ENCODE measurements at places on chromosomes 4 and X.

DNA sequence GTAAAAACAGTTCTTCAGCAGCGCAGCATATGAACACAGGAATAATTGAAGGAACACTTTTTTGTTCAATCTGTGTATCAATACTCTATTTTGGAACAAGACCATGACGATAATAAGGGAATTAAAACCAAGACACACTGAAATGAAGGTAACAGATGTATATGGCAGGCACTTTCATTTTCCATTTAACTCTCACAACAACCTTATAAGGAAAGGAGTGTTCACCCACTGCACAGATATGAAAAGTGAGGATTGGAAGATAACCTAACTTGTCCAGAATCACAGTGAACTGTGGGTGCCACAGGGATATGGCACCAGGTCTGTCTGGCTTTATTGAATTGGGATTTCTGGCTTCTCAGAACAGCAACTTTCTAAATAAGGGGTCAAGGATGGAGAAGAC, 153.3 kb downstream of the MID1IP1 start:
- no peak for DNase-seq

DNA sequence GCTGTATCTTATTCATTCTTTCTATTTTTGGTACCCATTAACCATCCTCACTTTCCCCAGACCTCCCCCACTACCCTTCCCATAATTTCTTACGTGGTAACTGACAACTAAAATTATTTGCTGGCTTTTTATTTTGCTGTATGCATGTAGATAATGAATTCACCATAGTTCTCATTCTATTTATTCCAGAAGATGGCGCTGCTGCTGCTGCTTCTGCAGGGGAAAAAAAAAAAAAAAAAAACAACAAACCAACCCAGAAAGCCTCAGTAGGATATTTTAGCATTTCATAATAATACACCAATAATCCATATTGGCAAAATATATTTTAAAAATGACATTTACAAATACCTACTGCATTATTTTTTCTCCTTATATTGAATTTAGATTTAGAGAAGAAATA, 416.6 kb upstream of the MAGEB18 start:
- no peak for DNase-seq

- DNase-seq = no peak
Measured at GRCh38 chrX:50211510-50211909, 6.9 kb downstream of the CCNB3 start.

DNA sequence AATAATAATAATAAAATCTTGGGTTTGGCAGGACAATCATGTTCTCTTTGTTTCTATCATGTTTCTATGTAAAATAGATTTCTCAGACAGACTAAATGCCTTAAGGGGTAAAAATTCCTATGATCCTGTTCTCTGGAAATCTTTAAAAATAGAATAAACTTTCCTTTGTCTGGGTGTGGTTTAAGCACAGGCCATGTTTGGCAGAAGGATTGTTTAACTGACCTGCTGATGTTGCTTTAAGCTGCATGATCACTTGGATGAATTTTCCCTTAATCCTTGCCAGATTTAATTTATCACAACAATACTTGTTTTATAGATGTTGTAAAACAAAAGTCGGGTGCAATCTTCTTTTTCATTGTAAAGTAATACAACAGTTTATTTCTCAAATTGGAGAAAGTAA, 341.7 kb upstream of the FAT1 start:
- no peak for DNase-seq

GRCh38 chr4:129883996-129884395, 788.0 kb downstream of the C4orf33 start:
- no peak for DNase-seq

DNA sequence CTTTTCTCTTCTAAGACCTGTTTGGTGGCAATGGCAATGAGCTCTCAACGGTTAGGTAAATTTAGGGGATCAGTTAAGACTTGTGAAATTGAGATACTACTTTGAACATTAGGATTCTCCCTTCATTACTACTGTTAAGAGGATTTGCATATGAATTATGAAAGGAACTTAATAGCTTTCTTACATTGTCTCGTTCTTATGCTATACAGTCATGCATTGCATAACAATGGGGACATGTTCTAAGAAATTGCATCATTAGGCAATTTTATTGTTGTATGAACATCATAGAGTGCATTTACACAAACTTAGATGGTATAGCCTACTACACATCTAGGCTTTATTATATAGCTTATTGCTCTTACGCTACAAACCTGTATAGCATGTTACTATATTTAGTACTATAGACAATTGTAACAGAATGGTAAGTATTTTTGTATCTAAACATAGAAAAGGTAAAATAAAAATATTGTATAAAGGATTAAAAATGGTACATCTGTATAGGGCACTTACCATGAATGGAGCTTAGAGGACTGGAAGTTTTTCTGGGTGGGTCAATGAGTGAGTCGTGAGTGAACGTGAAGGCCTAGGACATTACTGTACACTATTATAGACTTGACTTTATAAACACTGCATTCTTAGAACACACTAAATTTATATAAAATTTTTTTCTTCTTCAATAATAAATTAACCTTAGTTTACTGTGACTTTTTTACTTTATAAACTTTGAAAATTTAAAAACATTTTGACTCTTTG, 62.5 kb downstream of the PAQR3 start:
- DNase-seq = no peak

- DNase-seq = no peak
Measured at GRCh38 chr4:161247831-161248230, 916.0 kb downstream of the FSTL5 start.

Data from CD4-positive, alpha-beta T cell treated with Interleukin-10 for 1 hour (primary cell).